Fibroblast of skin of back (primary cell): ENCODE measurements at places on chromosomes 13 and 19.

DNA sequence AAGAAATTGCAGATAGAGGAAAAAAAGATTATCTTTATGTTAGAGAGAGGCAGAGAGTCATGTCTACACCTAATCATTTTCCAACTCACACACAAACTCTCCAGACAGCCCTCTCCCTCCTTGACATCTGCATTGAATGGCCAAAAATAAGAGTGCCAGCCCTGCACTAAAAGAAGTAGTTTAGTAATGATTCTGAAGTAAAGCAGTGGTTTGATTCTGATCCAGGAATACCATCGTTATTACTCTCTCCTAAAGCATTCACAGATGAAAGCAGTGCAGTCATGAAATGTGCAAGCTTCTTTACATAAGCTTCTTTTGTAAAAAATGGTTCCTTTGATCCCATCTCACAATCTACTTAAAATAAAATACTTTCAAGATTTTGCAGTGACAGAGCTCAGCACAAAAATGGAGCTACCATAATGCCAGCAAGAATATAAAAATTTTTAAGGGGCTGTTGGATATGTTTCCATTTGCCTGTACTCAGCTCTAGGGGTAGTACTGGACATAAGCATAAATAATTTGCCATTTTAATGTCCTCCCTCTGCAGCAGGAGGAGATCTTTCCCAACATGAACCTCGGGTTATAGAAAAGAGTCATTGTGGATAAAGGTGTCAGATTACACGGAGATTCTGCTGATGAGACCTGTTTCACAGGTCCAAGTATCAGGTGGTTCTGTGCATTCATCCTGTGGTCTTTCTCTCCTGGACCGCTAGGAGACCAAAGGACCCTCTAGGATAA is 406.3 kb downstream of the DCT start:
- DNase-seq, result peak; percentile 82

GRCh38 chr19:1756705-1757465 is 3.6 kb downstream of the ONECUT3 start:
- no peak for DNase-seq

- DNase-seq, result no peak
Observed at GRCh38 chr19:55432241-55432959, 10.7 kb downstream of the SHISA7 start.

DNA sequence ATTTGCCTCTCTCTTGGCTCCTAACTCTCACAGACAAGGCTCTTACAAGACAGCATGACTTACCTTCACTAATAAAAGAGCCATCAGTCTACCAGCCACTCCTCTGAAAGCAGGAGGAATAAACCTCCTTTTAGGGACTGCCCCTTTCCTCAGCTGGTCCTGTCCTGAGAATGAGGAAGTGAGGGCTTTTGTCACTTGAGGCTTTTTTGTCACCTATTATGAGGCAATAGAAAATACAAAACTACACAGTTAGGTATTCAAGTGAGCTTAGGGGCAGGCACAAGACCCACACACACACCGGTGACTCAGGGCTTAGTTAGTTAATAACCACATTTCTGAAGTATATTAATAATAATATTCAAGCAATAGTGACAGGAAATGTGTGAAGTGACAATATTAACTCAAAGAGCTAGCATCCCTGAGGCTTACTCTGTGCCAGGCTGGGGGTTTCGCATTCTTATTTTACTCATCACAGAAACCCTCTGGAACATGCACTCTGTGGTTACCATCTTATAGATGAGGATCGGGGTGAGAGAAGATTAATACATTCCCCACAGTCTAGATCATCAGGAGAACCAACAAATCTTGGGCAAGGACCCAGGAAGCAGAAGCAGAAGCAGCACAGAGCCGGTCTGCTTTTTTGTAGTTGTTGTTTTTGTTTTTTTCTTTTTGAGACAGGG is 379.9 kb downstream of the LIG4 start:
- peak; percentile 94 for DNase-seq

DNA sequence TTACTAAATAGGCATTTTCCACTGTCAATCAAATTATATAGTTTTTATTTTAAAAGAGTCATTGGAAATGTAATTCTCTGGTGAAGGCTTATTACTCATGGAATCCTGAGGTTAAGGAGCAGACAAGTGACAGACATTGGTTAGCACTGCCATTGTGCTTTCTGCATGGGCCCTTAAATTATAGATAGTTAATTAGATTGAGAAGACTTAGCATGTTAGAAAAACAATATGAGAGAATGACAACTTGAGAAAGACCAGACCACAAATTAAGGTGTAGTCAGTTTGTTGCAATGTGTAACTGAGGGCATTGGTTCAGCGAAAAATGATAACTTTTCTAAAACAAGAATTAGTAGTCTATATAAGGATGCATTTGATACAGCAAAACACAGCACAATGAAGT is 195.5 kb downstream of the SLITRK6 start:
- no peak for DNase-seq

DNA sequence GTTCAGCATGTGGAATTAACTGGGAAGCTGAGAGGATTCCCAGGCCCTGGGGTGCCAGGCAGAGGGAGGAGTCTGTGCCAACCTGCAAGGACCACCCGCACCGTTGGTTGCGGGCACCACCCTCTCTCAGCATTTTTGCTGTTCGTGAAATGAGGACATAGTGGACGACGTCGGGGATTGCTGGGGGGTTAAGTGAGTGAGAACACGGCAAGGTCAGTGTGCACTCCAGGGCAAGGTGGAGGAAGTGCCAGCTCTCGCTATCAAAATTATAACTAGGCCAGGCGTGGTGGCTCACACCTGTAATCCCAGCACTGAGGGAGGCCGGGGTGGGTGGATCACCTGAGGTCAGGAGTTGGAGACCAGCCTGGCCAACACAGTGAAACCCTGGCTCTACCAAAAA is 2.2 kb downstream of the FXYD3 start:
- DNase-seq, result no peak

- peak; percentile 55 for DNase-seq
Observed at GRCh38 chr19:55319785-55320184, 5.4 kb downstream of the TMEM150B start.

DNA sequence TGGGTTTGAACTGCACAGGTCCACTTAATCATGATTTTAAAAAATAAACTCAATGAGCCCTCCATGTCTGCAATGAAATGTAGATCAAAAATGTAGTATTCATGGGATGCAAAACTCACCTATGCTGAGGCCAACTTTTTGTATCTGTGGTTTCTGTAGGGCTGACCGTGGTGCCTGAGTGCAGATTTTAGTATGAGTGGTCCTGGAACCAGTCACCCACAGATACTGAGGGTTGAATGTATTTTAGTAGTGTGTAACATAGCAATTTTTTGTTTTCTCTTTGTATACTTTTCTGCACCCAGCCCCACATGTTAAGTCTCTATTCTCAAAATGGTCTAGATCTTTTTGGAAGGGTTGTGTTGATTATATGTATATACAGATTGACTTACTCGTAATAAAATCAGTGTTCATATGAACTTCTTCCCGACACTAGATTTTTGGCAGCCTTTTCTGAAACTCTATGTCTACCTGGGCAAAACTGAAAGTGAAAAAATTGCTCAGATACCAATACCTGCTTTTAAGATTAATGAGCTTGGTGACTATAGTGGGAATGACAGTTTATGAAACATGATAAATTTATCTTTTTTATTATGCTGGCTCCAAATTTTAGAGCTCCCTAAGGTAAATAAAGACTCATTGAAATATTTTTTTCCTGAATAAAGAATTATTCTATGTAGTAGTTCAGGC is 51.6 kb downstream of the DNAJC15 start:
- DNase-seq, result no peak

- no peak for DNase-seq
Observed at GRCh38 chr13:22505489-22505888, 675.3 kb upstream of the SGCG start.

DNA sequence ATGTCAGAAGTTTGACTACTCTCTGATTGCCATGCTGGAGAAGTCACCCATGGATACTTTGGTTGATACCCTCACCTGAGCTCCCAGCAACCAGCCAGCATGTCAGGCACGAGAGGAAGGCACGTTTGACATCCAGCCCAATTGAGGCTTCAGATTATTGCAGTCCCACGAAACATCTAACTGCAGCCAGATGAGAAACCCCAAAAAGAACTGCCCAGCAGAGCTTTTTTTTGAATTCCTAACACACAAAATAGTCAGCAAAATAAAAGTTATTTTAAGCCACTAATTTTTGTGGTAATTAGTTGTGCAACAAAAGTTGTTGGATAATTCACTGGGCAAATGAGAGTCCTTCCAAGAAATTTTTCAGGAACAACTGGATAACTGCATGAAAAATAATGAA is 259.0 kb downstream of the LMO7 start:
- no peak for DNase-seq

DNA sequence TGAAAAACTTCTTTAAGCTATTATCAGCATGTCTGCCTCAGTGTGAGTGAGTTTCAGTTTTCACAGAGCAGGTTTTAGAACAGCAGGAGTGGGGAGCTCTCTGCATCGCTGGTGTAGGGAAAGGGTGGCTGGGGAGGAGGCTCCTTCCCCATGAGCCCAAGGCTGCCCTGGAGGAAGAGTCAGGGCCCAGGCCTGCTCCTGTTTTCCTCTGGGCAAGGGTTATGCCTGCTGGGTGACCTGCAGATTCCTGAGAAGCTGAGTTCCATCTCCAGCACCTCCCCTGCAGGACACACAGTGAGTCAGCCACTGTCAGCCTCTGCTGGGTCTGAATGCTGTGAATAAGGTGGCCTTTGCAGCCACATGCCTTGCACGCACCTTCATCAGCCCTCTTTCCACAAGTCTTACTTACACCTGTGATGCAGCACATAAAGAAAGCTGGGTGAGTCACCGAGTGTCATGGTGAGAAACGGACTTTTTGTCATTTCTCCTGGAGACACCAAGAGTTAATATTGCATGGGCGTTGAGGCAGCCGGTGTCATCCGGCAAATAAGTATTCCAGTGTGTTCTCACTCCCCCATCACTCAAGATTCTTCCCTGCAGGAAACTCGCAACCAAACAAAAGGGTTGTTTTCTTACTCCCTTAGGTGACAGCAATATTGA is 186.4 kb upstream of the KL start:
- peak; percentile 50 for DNase-seq

DNA sequence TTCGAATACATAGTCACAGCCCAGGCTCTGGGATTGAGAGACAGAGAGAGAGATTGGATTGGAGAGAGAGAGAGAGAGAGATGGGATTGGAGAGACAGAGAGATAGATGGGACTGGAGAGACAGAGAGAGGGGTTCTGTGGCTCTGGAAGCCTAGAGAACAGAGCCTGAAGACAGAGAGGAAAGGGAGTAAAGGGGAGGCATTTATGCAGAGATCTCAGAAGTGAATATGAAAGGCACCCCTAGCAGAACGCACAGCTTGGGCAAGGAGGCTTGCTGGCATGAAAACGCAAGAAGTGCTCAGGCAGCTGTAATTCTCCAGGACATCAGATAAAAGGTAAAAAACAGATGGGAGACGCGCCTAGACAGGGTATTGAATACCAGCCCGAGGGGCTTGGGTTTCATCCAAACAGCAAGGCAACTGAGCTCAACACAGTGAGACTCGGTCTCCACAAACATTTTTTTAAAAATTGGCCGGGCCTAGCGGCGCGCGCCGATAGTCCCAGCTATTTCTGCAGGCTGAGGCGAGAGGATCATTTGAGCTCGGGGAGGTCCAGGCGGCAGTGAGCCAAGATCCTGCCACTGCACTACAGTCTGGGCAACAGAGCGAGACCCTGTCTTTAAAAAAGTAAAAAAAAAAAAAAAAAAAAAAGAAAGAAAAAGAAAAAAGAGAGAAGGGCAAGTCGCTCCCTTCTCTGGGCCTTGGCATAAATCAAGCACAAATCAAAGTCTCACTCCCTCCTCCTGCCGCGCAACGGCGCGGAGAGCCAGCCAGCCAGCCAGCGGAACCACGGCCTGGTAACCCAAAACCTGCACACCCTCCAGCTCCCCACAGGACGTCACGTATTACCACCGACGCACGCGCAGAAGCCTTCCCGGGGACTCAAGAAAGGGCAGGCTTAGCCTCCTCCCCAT is 774 bp upstream of the PPP2R1A start:
- DNase-seq, result no peak

- no peak for DNase-seq
Observed at GRCh38 chr19:35223862-35224505, 4.6 kb downstream of the FAM187B start.

- no peak for DNase-seq
Observed at GRCh38 chr19:57671124-57671895, 2.6 kb downstream of the ZSCAN4 start.

DNA sequence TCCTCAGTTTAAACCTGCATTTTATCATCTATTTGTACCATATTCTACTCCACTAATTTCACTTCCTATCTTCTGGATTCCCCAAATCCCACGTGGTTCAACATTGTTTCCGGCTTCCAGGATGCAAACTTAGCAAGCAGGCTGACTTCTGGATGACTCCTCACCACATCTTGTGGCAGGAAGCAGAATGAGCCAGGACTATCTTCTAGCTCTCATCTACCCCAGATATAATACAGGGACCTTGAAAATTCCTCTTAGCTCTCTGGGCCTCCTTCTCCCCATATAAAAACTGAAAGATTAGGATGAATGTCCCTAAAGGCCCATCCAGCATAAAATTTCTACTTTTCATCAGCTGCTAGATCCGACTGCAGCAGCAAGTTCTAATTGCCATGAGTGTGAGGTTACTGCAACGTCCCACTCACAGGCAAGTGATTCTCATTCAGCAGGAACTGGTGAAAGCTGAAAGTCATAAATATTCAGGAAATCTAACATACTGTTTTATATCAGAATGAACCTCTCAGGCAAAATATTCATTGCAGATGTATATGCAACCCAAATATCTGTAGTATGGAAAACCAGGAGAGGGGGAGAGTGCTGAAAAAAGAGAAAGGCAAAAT is 93.4 kb downstream of the KCTD12 start:
- peak; percentile 75 for DNase-seq

GRCh38 chr19:47247308-47247990 is 8.9 kb upstream of the CCDC9 start:
- DNase-seq, result peak; percentile 75

- peak; percentile 49 for DNase-seq
Observed at GRCh38 chr19:34067861-34068271, 104.4 kb upstream of the LSM14A start.

DNA sequence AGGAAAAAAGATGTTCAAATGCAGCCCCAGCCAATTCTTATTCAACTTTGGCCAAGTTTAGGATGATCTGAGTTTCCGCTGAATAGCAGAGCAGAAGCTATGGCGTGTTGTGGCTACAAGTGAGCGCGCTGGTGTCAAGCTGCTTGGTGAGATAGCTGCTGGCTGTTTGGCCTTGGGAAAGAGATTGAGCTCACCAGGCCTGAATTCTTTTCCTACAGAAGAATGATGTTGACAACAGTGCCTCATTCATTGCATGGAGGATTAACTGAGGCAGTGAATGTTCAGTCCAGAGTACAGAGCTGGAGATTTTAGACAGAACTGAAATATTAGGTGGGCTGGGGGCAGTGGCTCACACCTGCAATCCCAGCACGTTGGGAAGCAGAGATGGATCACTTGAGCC is 31.5 kb upstream of the MAP3K10 start:
- no peak for DNase-seq
